Stimulated activated CD4-positive, alpha-beta T cell treated with anti-CD3 and anti-CD28 coated beads, TNF-alpha, amount 100 ng/mL, for 24 hours (primary cell): ENCODE measurements at places on chromosomes 11 and 22.

DNA sequence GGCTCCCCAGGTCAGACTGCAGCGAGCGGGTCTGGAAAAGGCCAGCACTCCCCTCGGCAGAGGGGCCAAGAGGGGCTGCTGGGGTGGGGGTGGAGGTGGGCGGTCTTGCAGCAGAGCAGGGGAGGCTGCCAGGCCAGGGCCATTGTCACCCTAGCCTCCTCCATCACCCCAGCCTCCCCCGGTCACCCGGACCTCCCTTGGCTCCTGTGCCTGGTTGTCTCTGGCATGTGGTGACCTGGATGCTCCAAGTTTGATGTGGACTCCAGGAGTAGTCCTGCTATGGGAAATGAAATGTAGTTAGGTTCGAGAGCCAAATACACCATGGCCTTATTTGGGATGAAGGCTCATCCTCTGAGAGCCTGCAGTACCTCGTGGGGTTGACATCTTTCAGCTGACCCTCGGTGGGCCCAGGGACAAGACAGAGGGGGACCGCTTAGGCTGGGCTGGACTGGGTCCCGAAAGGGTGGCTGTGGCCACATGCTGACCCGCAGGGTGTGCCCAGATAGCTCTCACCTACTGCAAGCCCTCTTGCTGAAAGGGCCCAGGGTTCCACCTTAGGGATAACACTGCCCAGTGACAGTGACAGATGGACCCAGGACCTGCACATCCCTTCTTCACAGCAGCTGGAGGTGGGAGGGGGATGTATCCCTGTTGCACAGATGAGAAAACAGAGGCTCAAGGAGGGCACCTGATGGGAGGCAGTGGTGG is 24.1 kb downstream of the MRGPRD start:
- no peak for DNase-seq

DNA sequence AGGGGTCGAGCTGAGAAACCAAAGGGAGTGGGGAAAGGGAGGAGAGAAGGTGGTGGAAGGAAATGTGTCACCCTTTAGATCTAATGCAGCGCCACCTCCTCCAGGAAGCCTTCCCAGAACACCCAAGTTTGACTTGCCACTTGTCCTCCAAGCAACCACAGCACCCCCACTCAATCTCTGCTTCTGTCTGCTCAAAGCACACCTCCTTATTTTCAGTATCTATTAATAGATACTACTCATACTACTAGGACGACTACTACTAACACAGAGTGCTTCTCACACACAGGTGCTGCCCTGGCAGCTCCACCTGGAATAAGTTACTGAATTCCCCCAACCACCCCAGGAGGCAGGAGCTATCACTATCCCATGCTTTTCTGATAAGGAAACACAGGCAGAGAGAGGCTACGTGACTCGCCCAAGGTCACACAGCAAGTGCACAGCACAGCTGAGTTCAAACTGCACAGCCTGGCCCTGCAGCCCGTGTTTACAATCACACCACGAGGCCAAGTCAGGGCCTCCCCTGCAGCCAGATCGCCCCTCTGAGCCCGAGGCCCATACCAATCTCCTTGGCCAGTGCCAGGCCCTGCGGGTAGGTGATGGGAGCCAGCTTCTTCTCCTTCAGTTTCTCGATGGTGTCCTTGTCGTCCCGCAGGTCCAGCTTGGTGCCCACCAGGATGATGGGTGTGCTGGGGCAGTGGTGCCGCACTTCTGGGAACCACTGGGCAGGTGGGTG is 13.2 kb downstream of the RAC2 start:
- no peak for DNase-seq

DNA sequence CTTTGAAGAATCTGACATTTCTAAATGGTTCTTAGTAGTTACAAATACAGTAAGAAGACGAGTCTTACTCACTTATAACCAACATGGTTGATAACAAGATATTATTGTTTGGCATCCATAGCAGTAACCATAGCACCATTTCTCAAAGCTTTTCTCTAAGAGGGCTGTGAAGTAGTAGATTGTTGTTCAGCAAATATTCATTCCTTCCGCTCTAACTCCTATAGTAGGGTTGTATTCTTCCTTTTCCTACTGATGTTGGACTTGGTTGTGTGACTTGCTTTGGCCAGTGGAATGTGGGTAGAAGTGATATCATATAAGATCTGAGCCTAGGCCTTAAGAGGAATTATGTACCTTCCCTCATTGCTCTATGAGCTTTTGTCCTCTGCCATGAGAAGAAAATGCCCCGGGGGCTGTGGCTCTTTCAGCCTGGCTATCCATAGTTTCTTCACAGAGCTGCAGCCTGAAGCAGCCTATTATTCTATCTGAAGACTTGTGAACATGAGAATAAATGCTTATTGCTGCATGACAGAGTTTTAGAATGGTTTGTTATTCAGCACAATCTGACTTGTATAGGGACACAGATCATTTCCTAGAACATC is 28.9 kb upstream of the ZBED5 start:
- no peak for DNase-seq

- no peak for DNase-seq
These were observed 1197.3 kb downstream of the BRD1 start for GRCh38 chr22:48630433-48630754.

GRCh38 chr11:20243974-20244373 is 83.7 kb upstream of the DBX1 start:
- DNase-seq: no peak

- DNase-seq: no peak
These were observed 1.7 kb upstream of the LRRC74B start for GRCh38 chr22:21043860-21044535.
